Cerebellar cortex (tissue), 1 donor: ENCODE measurements at places on chromosomes 1 and 21.
A peak's percentile ranks its signal among the peaks of the same experiment; 100 is the strongest.

DNA sequence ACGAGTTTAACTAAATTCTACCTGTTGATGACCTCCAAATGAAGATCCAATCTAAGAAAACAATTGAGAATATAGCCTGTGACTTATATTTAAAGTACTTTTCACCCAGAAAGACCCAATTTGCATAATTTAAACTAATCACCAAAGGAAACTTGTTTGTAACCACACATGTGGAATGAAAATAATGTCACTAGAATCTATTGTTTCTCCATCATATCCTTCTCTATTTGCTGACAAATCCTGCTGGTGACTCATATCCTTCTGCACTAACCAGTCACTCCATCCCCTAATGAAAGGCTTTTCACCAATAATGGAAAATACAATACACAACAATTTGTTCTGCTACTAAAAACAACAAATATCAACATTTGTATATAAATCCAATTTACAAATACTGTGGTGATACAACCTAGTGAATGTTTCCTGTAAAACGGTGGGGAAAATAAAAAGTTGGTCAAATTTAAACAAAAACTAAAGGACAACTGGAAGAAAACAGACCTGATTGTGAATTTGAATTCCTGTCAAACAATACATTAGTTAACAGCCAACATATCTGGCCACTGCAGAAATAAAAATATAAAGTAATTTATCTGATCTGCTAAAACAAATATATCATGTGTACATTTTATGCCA lies 6.5 kb downstream of the PTP4A2 start:
- DNase-seq, result no peak

GRCh38 chr1:234240680-234241079 lies 132.6 kb upstream of the COA6 start:
- DNase-seq, result no peak

DNA sequence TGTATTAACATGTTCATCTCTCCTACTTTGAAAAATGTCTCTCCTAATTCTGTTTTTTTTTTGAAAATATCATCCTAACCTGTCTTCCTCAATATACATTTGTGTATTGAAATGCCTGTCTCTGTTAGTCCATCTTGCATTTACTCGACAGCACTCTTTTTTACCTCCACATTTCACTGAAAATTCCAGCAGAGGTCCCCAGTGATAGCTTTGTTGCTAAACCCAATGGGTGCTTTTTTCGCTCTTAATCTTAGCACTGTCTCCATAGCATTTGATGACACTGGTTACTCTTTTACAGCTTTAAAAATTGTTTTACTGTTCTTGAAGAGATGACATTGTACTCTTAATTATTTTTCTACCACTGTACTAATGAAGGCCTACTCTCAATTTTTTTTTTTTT lies 10.8 kb downstream of the OSBPL9 start:
- DNase-seq, result peak; percentile 50

DNA sequence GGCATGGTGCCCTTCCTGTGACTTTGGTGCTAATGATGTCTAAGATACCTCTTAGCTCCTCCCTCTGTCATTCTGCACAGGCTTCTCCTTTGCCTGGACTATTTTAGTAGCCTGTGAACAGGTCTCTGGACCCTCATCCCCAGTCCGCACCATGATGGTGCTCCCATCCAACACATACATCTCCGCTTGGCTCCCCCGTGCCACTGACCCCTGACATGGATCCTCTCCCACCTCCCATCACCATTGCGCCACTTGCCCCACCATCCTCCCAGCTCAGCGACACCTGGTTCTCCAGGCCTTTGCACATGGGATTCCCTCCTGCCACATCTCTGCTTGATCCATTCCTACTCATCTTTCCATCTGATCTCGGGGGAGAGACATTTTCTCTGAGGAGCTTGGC lies 33.9 kb downstream of the RUNX3 start:
- DNase-seq, result no peak

GRCh38 chr1:94623560-94624148 lies 82.1 kb upstream of the F3 start:
- DNase-seq, result no peak

GRCh38 chr1:181089676-181090544 lies 1.4 kb downstream of the IER5 start:
- no peak for DNase-seq

DNA sequence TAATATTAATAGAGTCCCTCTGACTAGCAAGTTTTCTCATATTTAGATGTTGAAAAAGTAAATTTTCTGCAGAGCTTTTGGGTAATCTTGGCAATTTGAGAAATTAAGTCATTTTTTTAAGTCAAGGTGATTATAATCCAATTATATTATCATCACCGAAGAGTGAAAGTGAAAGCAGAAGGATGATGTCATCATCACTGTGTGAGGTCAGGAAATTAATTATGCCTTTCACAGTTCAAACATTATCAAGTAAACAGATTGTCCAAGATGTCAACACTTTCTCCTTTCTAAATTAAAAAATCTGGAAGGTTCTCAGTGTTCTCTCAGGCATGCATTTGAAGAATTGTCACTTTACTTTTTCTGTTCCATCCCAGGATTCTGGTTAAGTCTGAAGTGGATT lies 296.0 kb downstream of the TBX15 start:
- no peak for DNase-seq

GRCh38 chr1:46173361-46173856 lies 1.5 kb upstream of the TSPAN1 start:
- peak; percentile 95 for DNase-seq

GRCh38 chr1:175906370-175906769 lies 163.0 kb upstream of the TNR start:
- DNase-seq, result no peak

- no peak for DNase-seq
Measured at GRCh38 chr1:45765999-45766792, 15.7 kb upstream of the IPP start.

- DNase-seq, result no peak
Measured at GRCh38 chr1:30705698-30706097, 17.7 kb downstream of the MATN1 start.
